ENCODE measurements at places on chromosomes 13 and 19.

DNA sequence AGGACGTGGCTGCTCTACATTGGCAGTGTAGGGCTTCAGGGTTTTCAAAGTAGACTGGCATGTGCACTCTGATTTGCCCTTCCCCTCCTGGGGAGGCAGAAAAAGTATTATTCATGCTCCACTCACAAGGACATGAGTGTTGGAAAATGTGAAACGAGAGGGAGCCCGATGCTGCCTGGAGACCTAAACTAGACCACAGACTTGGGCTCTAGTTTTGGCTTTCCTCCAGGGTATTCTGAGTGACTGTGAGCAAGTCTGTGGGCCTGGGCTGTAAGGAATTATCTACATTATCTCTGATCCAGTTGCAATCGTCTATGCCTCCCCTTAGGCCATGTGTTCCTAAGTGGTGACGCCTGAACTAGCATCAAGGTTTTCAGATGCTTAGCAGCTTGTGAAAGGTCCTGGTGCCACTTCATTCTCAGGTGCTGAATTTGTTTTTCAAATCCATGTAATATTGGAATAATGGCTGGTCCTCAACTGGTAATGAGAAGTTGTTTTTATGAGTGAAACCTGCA, 55.0 kb downstream of the MRPL57 start:
- no peak for DNase-seq

DNA sequence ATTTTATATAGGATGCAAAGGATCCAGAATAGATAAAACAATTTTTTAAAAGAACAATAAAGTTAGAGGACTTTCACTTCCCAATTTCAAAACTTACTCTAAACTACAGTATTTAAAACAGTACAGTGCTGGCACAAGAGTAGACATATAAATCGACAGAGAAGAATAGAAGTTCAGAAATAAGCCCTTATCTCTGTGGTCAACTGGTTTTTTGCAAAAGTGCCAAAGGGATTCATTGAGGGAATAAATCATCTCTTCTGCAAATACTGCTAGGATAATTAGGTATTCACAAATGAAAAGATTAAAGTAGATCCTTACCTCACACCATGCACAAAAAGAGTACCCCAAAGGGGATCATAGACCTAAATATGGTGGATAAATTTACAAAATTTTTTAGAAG, 431.0 kb upstream of the HTR2A start:
- no peak for DNase-seq

- no peak for DNase-seq
Measured at GRCh38 chr13:74730556-74731331, 596.5 kb upstream of the KLF12 start.

DNA sequence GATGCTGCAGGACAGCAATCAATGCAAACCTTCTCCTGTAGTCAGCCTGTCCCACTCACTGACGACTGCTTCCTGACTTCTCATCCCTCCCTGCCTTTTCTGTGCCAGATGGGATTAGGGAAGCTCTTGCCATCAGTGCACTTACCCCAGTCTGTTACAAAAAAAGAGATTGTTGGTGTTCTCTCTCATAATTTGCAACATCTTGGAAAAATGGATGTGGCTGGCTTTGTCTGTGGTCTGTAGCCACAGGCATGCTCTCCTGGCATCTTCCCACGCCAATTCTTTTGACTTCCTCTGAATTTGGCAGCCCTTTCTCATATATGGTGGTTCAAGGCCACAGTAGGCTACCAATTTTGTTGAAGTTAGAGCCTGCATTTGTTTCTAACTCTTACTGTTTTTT, 11.6 kb upstream of the HTR2A start:
- no peak for DNase-seq

DNA sequence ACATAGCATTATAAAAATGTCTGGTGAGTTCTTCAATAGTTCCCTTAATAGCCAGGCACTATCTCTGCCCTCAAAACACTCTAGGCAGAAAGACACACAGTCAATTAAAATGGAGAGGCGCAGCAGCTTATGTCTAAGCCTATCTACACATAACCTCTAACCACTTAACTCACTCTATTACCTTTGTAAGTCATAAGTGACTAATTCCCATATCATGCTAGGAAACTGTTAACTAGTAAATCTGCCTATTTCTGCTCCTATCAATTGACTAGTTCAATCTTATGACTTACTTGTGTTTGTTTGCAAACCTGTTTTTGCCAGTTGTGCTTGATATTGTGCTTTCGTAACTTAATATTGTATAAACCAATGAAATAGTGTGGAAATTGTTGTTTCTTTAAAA, 3.2 kb downstream of the CCDC122 start:
- no peak for DNase-seq

- DNase-seq: no peak
Measured at GRCh38 chr19:43738780-43739211, 16.0 kb downstream of the SMG9 start.

Data from naive thymus-derived CD4-positive, alpha-beta T cell (primary cell).